ENCODE measurements at places on chromosomes 4 and X.

DNA sequence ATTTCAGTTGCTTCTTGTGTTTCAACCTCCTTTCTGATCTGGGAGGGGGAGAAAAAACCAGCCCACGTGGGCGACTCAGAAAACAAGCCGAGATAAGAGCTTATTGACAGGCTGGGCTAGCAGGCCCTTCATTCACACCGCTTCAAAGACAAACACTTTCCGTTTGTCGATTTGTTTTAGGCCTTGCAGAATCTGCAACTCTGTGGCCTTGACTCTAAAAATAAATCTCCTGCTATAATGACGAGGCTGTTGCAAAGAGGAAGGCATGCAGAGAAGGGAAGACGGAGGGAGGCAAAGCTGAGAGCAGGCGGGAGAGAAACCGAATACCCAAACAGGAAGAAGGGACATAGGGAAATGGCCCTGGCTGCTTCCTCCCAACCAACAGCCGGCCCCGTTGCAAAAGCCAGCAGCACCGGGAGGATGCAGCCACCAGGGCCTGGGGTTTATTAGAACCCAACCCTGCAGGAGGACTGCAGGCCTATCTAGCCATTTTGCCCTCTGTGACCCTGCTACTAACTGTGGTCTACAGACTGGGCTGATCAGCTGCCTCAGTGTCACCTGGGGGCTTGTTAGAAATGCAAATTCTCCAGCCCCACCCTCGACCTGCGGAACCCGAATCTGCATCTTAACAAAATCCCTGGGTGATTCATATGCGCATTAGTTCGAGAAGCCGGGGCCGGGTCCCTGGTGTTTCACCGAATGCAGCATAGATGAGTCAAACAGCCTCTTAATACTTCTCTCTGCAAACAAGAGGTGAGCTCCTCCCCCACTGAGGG is 325.5 kb downstream of the BCOR start:
- DNase-seq: peak; percentile 39

DNA sequence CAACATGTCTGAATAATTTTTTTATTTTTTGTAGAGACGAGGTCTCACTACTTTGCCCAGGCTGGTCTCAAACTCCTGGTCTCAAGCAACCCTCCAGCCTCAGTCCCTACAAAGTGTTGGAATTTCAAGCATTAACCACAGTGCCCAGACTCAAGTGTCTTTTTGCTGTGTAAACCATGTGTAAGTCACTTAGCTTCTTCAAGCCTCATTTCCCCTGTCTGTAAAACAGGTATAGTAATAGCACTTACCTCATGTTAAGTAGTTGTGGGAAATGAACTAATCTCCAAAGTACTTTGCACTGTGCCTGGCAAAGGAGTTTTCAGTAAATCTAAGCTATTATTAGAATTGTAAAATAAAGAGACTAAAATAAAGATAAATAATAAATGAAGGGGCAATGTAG is 35.7 kb downstream of the STBD1 start:
- DNase-seq: no peak

GRCh38 chr4:188934320-188934962 is 795.2 kb downstream of the TRIML1 start:
- DNase-seq: no peak

- no peak for DNase-seq
These were observed 14.1 kb downstream of the NOP14 start for GRCh38 chr4:2948895-2949781.

- DNase-seq: no peak
These were observed 183.7 kb downstream of the DKK2 start for GRCh38 chr4:106852426-106852825.

GRCh38 chr4:11831739-11832138 is 403.0 kb upstream of the HS3ST1 start:
- DNase-seq: no peak

DNA sequence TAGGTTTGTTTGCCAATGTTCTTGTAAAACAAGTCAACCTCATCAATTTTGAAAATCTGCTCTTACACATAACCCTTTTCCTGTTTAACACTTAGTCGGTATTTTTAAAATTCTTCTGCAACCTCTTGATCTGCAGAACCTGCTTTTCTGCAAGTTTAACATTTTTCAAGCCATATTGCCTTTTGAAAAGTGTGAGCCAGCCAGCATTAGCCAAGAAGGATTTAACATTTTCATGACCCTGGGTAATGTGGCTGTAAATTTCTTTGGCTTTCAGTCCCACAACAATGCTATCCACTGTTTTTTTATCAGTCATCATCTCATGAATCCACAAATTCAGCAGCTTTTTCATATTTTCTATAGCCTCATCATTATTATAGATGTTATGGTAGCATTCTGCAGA is 956.5 kb downstream of the FAT4 start:
- DNase-seq: no peak

GRCh38 chr4:129179276-129179675 is 83.3 kb downstream of the C4orf33 start:
- no peak for DNase-seq

DNA sequence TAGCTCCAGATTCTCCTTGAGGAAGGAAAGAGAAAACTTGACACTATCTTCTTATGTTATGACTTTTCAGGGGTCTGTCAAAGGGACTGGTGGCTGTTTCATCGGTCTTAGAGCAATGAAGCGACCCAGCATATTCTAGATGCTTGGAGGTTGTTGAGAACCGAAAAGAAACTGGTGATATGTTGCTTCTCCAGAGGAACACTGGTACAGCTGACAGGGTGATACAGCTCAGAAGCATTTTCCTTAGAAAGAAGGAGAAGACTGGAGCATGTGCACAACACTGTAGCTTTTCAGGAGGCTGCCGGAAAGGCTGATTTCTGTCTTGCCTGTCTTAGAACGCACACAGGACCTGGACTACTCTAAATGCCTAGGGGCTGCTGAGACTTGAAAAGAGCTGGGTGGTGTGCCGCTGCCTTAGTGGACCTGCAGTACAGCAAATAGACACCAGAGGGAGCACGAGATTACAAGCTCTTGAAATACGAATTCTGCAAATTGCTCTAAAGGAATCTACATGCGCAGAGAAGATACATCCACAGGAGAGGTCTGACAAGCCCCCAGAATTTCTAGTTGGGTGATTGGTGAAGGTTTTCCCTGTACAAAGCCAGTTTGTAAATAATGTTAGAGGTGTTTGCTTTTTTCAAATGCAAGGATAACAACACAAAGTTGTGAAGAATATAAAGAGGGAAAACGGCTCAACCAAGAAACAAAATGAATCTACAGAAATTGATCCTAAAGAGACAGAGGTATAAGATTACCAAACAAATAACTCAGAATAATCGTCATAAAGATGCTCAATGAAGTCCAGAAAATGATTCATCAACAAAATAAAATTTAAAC is 223.1 kb upstream of the DMD start:
- no peak for DNase-seq

DNA sequence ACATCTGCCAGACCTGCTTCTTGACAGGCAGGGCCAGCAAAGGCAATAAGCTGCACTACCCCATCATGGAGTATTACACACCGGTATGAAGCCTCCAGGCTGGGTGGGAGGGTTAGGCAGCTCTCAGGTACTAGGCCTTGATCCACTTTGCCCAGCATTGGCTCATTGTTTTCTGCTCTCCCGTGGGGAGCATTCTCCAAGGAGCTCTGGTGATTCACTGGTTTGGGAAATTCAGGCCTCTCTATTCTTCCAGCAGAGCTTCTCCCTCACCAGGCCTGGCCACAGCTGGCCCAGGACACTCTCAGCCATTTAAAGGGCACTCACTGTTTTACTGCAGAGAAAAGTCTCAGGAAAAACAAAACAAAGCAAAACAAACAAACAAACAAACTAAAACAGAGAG is 33.0 kb downstream of the DRP2 start:
- no peak for DNase-seq

GRCh38 chrX:1700757-1701156 is 85.9 kb downstream of the ASMT start:
- DNase-seq: no peak

GRCh38 chrX:110588164-110588563 is 207.5 kb downstream of the CHRDL1 start:
- no peak for DNase-seq

DNA sequence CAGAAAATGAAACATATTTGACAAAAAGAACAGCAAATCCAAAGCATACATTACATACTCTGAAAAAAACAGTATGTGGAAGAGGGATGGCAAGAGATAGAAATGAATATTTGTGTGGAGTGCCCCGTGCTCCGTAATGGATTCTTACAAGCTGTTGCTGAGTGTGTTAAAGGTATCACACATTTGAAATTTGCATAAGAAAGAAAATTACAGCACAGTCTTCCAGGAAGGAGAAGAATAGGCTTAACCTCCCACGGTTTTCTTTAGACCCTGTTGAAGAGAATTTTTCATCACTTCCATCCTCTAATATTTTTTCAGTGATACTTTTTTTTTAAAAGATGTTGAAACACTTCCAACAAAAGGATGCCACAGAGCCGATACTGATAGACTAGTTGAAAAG is 1489.4 kb downstream of the RAPGEF2 start:
- DNase-seq: no peak

DNA sequence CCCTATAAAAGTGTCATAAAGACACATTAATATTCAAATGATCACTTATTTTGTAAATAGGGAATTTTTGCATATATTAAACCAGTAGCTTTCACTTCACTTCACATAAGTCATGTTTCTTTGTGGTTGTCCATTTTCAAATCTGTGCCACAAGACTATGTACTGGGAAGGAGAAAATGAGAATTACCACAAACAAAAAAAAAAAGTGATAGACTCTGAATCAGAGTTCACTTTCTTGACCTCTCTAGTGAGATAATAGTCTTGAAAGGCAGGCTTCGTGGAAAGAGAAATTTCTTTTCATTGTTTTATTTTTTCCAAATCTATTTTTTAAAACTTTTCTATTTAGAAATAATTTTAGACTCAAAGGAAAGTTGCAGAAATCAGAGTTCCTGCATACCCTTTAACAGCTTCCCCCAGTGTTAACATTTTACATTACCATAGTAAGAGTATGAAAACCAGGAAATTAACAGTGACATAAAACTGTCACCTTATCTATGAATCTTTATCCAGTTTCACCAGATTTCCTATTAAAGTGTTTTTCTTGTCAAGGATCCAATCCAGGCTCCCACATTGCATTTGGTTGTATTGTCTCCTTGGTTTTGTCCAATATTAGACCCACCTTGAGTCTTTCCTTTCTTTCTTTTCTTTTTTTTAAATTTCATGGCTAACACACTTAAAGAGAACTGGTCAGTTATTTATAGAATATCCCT is 215.4 kb upstream of the PGRMC2 start:
- DNase-seq: no peak

GRCh38 chrX:115972717-115973116 is 197.8 kb upstream of the AGTR2 start:
- DNase-seq: no peak

DNA sequence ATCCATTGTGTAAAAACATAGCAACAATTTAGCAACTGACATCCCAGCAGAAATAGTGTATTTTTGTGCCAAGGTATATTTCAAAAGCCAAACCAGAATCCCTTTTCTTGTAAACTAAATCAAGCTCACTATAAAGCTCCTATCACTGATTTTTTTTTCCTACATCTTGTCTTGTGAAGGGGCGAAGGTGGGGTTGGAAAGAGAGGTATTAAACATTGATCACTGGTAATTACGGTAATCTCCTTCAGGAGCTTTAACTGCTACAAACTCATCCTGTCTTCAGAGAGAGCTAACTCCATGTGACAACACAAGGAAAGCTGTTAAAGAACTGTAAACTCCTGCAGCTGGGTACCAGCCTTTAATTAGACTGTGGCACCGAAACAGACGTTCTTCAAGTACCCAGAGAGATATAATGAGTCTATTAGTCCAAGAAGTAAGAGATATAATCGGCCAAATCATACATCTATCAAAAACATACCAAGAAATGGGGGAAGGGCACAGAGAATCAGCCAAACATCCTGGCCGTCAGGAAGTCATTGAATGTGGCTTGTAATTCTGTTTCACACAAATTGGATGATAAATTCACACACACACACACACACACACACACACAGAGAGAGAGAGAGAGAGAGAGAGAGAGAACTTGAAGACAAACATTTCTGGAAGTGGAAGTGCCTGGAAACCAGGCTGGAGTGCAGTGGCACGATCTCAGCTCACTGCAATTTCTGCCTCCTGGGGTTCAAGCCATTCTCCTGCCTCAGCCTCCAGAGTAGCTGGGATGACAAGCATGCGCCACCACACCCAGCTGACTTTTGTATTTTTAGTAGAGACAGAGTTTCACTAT is 111.9 kb upstream of the PPARGC1A start:
- no peak for DNase-seq

- DNase-seq: no peak
These were observed 34.0 kb downstream of the VEGFC start for GRCh38 chr4:176758731-176759130.

DNA sequence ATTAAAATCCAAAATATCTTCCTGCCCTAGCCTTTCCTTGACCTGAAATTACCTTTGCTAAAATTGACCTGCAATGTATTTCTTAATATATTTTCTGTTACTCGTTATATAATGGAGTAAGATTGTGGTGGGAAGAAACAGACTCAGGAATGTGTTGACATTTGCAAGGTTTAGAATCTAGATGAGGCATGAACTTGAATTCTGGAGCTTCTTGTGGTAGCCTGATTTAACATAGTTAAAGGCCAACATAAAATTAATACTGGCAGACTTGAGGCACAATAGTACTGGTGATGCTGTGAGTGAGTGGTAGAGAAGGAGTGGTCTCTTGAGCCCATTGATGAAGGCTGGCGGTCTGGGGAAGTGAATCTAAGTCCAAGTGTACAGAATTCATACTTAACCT is 197.9 kb upstream of the SPRY1 start:
- DNase-seq: no peak

- DNase-seq: no peak
These were observed 562.7 kb downstream of the TRIML1 start for GRCh38 chr4:188701952-188702351.

DNA sequence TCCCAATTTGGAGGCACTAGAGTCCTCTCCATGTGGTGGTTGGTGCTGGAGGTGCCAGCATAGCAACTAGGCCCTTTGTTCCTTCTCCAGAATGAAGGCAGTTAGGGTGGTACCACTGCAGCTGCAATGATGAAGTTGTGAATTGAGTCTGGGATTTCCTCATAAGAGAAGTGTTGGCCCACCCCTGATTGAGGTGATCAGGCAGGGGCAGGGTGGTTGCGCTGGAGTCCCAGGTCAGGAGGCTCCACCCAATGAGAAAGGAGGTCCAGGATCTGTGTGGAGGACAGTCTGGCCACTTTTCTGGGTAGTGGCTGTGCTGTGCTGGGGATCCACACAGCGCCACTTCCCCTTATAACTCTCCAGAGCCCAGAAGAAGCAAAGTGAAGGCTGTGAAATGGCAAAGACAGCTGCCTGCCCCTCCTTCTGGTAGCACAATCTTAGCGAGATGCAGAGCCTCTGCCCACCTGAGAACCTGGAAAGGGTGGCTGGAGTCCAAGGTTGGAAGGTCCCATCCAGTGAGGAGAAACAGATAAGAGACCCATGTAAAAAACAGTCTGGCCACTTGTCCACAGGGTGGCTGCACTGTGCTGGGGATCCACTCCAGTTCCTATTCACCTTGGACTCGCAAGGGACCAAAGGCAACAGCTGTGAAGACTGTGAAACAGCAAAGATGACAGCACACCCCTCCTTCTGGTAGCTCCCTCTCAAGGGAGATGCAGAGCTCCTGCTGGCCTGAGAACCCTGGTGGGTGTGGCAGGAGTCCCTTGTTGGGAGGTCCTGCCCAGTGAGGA is 124.6 kb downstream of the RRAGB start:
- DNase-seq: no peak

- DNase-seq: no peak
These were observed 38.7 kb downstream of the SPATA4 start for GRCh38 chr4:176156656-176157055.
